Activated T-helper 1 cell treated with Interleukin-2 at 50 U/mL for 16 hours (primary cell): ENCODE measurements at places on chromosomes 7 and 10.

DNA sequence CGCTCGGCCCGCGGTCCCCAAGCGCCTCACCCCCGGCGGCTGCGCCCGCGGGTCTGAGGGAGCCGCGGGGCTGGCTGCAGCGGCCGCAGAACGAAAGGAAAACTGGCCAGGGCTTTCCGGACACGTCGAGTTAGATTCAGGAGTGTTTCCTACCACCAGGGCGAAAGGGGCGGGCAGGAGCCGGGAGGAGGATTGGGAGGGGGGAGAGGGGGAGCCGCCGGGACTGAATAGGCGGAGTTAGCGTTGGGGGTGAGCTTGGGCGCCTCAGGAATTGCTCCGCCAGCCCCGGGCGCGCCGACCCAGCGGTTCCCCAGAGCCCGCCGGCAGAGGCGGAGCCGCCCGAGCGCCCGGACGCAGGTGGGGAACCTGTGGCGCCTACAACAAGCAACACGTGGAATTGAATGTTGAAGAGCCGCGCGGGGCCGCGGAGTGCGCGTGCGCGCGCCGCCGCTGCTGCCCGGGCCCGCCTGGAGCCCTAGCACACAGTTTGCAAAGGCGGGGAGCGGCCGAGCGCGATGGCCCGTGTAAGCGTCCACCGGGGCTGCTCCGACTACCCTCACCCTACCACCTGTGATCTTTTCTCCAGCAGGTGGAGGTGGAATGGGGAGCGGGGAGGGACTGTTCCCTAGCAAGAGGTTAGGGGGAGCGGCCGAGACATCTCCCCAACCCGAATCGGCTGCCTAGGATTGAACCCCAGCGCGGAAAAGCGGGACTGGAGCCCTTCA is at the start of gene CADPS2:
TSS of gene CADPS2 (minus strand) at position 104 of the 725 bp plus-strand sequence. CDS start 123 bp downstream, outside the sequence.
- no peak for DNase-seq

GRCh38 chr10:3791974-3792633 is 7.1 kb upstream of the KLF6 start:
- DNase-seq = no peak

DNA sequence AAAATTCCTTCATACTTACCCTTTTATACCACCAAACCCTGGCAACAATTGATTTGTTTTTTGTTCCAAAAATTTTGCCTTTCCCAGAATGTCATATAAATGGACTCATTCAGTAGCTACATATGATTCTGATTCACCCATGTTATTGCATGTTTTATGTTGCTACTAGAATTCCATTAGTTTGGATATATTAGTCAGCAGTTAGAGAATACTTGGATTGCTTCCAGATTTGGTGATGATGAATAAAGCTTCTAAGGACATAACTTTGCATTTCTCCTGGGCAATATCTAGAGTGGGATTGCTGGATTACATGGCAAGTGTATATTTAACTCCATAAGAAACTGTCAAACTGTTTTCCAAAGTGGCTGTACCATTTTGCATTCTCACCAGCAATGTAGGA is 806.9 kb downstream of the DNAJB9 start:
- no peak for DNase-seq

GRCh38 chr7:139773371-139773770 is 4.4 kb downstream of the HIPK2 start:
- DNase-seq = no peak

- no peak for DNase-seq
Measured at GRCh38 chr7:91812388-91812787, 68.1 kb downstream of the MTERF1 start.

DNA sequence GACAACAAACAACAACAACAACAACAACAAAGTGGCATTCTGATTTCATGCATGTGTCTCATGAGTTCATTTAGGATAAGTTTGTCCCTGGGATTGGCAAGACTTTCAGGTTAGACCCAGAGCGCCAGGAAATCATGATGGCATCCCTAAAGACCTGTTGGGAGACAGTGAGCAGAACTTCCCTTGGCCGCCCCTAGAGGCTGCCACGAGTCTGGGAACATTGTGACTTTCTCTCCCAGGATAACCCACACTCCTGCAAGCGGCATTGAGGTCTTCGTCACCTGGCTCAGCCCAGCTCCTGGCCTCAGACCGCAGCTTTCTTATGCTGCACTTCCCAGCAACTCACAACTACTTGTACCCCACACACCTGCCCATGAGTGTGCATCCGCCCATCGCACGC is 80.5 kb upstream of the RNF32 start:
- no peak for DNase-seq
